Stimulated activated CD8-positive, alpha-beta memory T cell treated with anti-CD3 and anti-CD28 coated beads, Interleukin-7, amount 100 ng/mL, for 1 hour (primary cell): ENCODE measurements at places on chromosomes 2 and 18.

GRCh38 chr2:231924889-231925275, 1.3 kb downstream of the NPPC start:
- DNase-seq, result no peak

DNA sequence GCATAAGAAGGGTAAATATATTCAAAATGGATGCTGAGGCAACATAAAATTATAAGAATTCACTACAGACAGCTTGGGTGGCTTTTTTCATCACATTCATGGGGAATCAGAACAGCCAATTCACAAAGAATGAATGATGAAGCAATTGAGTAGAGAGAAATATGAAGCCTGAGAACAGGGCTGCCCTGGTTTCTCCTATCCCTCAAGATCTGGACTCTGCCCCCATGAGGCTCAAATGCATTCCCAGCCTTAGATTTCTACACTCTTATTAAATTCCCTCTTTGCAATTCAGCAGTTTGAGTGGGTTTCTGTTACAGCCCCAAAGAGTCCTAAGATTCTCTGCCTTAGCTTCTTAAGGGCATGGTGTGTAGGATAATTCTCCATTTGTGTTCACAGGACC, 172.5 kb downstream of the MAIP1 start:
- no peak for DNase-seq

- no peak for DNase-seq
These were observed 102.3 kb downstream of the SGPP2 start for GRCh38 chr2:222526480-222527277.

DNA sequence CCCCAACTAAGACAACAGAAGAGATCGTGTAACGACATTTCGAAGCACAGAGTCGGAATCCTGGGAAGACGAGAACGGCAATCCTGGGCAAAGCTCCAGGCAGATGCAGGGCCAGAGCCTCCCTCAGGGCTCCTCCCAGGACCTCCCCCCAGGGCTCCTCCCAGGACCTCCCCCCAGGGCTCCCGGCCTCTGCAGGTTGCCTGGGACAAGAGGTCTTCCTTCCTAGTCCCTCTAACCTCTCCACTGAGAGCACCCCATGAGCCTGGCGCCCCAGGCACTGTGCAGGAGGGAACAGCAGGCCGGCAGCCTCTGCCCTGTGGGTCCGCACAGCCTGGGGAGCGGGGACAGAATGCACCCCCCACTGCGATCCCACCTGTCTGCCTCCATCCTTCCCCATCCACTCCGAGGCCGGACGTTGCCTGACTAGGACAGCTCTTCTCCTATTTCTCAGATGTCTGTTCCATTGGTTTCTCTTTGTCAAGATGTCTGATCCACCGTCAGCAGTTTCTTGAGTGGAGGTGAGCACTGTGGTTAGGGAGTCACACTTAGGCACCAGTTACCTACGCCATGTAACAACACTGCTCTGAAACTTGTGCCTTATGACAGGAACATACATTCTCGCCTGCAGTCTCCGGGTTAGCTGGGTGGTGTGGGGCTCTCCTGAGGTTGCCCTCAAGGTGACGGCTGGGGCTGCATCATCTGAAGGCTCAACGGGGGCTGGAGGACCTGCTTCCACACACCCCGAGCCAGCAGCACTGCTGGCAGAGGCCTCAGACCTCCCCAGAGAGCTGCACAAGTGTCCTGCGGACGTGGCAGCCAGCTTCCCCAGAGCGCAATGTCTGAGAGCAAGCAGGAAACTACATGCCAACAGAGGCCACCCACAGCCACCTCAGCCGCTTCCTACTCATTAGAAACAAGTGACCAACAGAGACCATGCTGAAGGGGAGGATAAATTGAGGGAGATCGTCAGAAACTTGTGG, 28.9 kb downstream of the ADI1 start:
- no peak for DNase-seq

DNA sequence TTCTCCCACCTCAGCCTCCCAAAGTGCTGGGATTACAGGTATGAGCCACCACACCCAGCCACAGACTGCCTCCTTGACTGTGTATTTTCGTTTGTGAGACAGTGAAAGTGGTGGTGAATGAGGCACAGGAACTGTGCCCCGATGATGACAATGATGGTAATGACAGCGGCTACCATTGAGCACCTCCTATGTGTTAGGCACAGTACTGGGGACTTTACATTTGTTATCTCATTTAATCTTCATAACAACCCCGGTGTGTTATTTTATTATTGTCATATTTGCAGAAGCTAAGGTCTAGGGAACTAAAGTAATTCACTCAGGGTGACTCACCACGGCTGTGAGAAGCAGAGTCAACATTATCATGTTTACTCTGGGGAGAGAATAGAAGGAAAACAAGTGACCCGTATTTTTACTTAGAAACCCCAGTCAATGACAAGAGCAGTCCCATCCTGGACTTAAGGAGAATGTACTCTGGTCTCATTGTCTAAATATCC, 77.6 kb upstream of the ALPP start:
- DNase-seq, result no peak

- DNase-seq, result no peak
These were observed 555.8 kb downstream of the NRXN1 start for GRCh38 chr2:50476174-50476573.

DNA sequence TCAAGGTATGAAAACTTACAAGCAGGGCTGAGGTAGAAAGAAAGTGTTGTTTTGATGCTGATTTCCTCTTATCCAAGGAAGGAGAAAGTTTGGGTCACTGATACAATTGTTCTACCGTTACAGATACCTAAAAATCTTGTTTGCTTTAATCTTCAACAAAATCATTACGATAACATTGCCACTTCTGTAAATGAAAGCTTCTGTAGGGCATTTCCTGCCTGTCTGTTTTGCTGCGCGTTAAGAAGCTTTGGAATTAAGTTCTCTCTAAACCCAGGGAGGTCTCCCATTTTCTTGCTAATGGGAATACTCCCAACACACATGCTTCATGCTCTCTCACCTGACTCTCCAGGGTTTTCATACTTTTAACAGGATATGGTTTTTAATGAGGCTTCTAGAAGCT, 258.5 kb downstream of the PTGR3 start:
- DNase-seq, result no peak

DNA sequence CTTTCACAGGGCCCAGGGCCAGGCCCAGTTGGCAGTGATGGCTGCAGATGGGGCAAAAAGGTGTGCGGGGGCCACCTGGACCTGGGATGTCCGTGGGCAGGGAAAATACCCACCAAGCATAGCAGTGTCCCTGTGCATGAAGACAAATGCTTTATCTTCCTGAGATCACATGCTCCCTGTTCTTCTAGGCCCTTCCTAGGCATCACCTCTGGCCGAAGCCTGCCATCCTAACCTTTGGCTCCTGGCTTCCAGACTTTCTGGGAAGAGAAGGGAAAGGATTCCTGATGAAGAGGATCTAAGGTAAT, 105.0 kb upstream of the SMAD2 start:
- DNase-seq, result no peak

DNA sequence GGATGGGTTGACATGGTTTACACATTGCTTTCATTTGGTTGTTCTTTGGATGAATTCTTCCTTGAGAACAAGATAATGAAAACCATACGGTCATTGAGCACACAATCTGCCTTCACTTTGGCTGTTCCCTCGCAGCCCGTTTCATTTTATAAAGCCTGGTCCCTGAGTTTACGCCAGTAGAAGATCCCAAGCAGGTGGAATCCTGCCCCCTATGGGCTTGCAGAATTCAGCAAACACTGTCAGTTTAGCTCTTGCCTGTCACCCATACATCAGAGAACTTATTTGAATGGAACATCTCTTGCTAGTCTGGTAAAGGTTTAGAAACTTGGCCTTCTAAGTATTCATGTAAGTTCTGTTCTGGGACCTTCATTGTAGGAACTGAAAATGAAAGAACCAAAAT, 666.4 kb upstream of the ZEB2 start:
- no peak for DNase-seq

DNA sequence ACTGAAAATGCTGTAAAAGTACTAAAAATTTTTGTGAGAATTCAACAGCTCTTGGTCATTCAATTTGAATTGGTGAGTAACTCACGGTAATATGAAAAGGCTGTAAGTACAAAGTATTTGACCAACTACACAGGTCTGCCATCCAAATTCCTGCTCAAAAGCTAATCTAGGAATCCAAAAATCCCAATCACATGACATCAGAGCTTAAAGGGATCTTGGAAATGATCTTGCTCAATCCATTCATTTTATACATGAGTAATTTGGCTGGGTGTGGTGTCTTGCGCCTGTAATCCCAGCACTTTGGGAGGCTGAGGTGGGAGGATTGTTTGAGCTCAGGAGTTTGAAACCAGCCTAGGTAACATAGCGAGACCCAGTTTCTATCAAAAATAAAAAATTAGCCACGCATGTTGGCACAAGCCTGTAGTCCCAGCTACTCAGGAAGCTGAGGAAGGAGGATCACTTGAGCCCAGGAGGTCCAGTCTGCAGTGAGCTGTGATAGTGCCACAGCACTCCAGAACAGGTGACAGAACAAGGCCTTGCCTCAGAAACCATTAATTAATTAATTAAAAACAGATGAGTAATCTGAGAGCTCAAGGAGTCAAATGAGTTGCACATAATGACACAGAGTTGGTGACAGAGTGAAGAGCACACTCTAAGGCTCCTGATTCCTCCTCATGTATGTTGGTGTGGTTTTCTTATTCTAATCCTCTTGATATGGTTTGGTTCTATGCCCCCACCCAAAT, 19.8 kb downstream of the SPIRE1 start:
- DNase-seq, result no peak

DNA sequence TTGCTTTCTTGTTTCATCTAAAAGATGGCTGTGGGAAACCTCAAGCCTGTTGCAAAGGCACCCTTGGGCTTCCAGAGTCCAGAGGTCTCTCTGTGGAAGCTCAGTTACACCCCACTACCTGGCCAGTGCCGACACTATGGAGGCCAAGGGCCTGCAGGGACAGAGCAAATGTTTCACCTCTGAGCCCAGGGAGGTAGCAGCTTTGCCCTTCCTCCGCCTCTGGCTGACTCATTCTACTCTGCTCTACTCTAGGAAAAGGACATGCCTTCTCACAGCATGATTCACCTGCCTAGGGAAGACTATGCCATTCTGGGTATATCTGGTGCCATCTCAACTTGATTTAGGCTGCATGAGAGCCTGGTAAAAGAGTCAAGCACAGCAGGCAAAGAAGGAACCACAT, 12.2 kb downstream of the MYOM1 start:
- DNase-seq, result no peak

GRCh38 chr2:437756-438393, 150.0 kb upstream of the ALKAL2 start:
- peak; percentile 28 for DNase-seq

DNA sequence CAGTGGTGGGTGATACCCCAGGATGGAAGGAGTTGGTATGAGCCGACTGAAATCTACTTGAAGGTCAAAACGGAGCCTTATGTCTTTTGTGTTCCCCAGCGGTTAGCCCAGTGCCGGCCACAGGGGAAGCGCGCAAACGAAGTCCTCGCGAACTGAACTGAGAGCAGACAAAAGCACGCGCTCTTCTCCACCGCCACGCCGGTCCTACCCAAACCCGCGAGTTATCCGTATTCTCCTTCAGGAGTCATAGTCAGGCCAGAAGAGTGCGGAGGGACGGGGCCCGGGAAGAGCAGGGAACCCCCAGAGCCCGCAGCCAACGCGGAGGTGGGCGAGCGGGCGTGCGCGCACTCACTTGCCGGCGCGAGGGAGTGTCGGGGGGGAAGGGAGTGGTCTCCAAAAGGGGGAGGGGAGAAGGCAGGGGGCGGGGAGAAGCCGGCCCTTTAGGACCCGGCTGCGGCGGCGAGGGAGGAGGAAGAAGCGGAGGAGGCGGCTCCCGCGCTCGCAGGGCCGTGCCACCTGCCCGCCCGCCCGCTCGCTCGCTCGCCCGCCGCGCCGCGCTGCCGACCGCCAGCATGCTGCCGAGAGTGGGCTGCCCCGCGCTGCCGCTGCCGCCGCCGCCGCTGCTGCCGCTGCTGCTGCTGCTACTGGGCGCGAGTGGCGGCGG, at the start of gene IGFBP2:
IGFBP2 (plus strand) TSS at position 469 of the 664 bp plus-strand sequence; CDS start at position 573, 104 bp downstream.
- DNase-seq, result no peak

- no peak for DNase-seq
These were observed 8.8 kb upstream of the GBX2 start for GRCh38 chr2:236176951-236177350.

- peak; percentile 48 for DNase-seq
These were observed at the start of gene IAH1 for GRCh38 chr2:9474361-9475057. TSS of gene IAH1 (plus strand) at chr2:9474551. CDS start at chr2:9474567, 16 bp downstream.

- DNase-seq, result no peak
These were observed 877 bp downstream of the INHBB start for GRCh38 chr2:120346667-120347358.

GRCh38 chr2:67446491-67446911, 49.4 kb downstream of the ETAA1 start:
- DNase-seq, result no peak

GRCh38 chr2:168723275-168723899, 79.0 kb upstream of the NOSTRIN start:
- no peak for DNase-seq

DNA sequence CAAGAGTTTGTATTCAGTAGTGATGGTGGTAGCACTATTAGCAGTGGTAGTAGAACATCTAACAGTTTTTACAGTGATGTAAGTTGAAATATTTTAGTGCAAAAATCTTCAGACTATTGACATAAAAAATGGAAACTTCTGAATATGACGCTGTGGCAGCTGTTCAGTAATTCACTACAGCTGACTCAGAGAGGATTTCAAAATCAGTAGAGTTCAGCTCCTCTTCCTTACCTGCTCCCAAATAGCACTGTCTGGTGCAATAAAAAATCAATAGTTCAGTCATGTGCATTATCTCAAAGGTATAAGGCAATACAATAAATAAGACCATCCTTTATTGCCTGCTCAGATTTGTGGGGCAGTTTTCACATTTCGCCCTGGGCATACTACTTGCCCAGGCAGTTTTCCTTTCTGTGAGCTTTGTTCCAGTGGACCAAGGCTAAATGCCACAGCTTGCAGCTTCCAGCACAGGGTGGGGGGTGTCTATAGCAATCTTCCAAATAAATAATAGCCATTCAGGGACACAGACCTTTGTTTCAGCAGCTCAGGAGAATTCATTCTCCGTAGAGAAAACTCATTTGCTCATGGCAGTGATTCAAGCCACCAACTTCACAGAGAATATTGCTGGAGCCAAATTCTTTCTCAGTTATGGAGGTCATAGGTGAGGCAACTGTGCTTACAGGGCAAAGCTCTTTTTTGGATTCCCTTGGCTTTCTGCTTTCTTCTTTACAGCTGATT, 33.9 kb upstream of the GORASP2 start:
- DNase-seq, result no peak

DNA sequence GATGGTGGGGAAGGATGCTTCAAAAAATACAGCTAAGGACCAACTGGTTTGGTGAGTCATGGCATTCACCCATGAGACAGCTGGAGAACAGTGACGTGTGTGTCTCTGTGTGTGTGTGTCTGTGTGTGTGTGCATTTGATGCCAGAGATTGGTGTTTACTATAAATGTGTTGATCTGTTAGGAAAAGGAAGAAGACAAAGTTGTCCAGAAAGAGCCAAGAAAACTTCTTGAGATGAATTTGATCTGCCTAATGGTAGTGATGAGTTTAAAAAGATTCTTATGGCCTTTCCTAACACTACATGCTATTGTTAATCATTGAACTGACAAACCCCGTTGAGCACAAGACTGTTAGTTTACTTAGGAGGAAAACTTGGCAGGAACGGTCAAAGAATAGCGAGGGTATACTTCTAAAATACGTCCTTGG, 36.4 kb upstream of the IL1R1 start:
- no peak for DNase-seq

GRCh38 chr2:197515739-197516392, at the start of gene MOB4:
TSS of gene MOB4 (plus strand) at chr2:197516066. CDS start at chr2:197516087, 21 bp downstream.
- DNase-seq, result peak; percentile 85
